GM19239 (cell line): ENCODE measurements at places on chromosomes 5 and 9.

- DNase-seq = no peak
Measured at GRCh38 chr9:130766021-130766926, 68.8 kb upstream of the ABL1 start.

DNA sequence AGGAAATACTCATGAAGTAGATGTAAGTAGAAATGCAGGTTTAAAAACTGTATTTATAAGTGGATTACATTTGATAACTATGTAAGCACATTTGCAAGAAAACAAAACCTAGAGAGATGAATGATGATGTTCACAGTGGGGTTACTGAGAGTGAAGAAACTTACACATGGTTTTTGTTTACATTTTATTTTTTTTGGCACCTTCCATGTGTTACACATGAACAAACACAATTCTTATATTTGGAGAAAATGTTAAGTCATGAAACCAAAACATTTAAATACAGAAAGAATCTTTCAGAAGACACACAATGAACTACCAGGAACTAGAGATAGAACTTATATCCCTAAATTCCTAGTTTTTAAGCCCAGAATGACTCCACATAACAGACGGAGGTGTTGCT lies 51.5 kb upstream of the SPATA31E1 start:
- DNase-seq = no peak

DNA sequence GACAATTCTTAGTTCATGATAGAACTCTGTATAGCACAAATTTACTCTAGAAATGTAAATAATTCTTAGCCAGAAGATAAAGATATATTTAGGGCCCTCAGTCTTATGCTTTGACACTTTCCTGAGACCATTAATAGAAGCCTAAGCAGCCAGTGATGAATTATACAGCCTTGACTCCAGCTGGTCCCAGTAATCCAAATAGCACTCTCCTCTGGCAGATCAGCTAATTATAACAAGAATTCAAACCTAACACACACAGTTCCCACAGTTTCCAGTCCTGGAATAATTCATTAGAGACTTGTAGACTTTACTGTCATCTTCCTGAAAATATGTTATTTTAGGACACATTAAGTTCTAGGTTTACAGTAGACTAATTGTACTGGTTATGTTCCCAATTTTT lies 50.4 kb downstream of the SHOC1 start:
- no peak for DNase-seq

DNA sequence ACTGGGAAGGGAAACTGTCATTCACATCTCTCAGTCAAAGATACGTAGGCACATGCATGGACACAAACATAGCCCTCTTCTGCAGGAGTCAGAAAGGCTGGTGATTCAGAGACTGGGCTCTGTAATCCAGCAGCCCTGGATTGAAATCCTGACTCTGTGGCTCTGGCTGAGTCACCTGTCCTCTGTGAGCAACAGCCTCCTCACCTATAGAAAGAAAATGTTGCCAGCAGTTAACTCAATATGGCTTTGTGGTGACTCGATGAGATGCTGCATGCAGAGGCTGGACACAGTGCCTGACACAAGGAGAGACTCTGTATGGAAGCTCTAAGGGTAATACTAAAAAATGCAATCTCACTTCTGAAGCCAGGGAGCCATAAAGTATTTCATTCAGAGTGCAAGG lies 23.9 kb upstream of the CDKN2AIPNL start:
- DNase-seq = no peak

DNA sequence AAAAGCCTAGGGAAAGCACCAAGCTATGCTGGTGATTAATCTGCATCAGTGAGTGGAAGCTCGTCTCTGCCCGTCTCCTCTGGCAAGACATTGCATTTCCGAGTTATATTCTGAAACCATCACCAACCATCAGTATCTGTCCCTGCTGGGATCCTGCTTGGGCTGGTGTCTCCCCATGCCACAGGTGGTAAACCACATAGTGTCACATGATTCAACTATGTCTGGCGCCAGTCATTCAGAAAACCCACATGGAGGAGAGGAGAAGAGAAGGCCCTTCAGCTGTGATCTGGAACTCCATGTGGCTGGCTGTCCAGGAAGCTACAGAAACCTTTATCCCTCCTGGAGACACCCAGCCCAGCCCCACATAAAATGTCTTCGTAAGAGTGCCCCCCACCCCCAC lies 4.8 kb downstream of the IL9 start:
- DNase-seq = no peak

DNA sequence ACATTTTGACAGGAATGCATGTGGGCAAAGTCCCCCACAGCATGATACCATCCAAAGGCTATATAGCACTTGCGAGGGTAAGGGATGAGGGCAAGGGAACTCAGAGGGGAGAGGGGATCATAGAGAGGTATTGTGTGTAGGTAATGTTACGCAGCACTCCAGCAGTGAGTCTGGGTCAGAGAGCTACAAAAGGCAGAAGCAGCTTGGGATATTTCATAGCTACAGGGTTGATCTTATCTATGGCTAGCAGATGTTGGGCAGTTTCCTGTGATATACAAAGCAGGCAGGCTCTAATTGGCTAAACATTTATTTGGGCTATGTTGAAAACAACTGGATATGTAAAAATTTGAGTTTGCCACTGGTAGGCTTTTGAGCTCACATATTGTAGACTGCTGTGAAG lies 17.8 kb upstream of the SLCO4C1 start:
- no peak for DNase-seq

DNA sequence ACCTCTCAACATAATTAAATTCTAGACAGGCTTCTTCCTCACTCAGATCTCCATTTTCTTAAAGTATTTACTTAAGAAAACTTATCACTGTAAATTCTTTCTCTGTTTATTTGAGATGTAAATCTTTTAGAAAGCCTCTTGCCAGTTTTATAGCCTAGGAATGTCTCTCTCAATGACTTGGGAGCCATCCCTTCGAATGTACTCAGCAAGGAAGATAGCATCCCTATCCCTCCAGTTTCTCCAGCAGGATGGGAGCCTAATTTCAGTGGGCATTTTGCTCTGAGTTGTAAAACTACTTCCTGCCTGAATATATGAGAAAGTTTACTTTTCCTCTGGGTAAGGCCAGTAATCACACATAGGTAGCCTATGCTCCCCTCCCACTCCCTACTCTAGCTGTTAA lies 558.5 kb upstream of the ARRDC3 start:
- DNase-seq = no peak

DNA sequence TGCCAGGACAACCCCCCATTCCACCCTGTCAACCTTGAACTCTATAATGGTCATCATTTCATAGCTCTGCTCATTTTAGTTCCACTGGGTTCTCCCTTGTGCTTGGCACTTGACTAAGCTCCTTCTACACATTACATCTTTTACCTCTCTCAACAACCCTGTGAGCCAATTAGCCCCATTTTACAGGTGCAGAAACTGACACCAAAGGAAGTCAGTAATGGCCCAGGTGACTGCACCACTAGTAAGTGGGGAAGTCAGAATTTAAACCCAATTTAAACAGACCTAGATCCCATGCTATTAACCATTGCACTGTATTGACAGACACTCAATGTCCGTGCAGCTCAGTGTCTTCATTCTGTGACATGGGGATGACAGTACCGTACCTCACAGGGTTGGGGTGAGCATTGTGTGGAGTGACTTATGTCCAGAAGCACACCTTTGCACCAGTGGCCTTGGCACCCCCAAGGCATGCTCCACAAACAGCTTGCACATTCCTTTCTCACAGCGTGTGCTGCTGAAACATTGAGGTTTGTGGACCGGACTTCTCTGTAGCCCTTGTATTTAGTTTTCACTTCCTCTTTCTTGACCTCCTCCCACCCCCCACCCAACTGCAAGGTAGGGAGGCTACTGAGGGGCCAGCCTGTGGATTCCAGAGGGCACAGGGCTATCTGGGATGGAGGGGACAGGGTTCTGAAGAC lies 23.1 kb downstream of the IRF1 start:
- no peak for DNase-seq

GRCh38 chr5:163385271-163385670 lies 52.1 kb upstream of the CCNG1 start:
- DNase-seq = no peak

- no peak for DNase-seq
Measured at GRCh38 chr9:134381671-134382516, 55.6 kb downstream of the RXRA start.

GRCh38 chr5:103428411-103428871 lies 134.1 kb downstream of the NUDT12 start:
- DNase-seq = no peak
